ENCODE measurements at places on chromosomes 7 and 10.

GRCh38 chr7:149883452-149883861 lies 9.7 kb downstream of the ATP6V0E2 start:
- peak; percentile 41 for DNase-seq

- no peak for DNase-seq
Observed at GRCh38 chr7:148466120-148466519, 124.4 kb upstream of the C7orf33 start.

- DNase-seq, result no peak
Observed at GRCh38 chr7:83339907-83340306, 177.2 kb upstream of the PCLO start.

GRCh38 chr7:22316914-22317313 lies 40.0 kb downstream of the RAPGEF5 start:
- DNase-seq, result no peak

DNA sequence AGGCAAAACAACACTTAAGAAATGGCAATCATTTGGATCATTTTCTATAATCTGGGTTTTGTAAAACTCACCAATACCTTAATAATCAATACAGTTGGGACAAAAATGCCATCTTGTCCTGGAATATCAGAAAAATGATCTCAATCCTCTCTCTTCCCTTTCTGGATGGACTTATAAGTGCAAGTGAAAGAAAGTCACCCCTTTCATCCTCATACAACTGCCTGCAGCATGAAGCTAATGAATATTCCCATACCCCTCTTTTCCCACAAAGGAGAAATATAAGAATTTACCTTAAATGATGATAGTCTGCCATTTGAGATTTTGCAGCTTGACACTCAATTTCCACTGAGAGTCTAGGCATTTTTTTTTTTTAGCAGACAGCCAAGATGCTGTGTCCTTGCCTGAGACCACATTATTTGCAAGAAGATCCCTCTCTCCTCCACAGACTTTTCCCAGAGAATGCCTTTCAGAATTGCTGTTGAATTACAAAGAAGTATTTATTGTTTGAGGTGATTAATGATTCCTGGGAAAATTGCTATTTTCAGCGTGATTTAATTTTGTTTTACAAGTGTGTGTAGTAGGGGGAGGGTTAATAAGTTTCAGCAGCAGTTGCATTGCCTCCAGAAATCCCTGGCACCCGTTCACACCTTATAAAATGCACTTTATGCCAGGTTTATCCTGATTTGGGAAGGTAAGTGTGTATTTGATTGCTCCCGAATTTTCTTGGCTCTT lies 3.8 kb downstream of the HOXA4 start:
- DNase-seq, result no peak

DNA sequence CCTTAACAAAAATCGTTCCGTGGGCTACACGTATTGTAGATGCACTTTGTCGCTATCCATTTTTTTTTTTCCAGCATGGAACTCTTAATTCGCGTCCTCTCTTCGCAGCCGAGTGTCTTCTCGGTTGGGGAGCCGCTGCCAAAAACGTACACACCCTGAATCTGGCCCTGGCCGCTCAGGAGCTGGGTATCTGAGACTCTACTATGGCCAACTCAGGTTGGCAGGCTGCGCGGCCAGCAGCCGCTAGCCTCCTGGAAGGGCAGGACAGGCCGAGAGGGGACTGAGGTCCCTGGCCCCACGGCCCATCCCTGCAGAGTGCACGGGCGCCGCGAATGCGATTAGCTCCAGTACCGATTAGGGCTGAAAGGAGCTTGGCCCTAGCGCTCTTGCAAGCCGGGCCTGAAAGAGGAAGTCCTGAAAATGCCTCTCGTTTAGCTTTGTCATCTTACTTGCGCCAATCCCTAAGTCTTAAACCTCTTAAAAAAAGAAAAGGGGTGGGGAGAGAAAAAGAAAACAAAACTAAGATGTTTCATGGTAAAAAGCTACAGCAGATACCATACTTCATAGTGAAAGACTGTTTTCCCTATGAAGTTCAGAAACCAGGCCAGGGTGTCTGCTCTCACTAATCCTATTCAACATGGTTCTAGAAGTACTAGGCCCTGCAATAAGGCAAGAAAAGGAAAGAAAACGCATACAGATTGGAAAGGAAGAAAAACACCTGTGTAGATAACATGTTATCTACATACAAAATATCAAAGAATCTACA lies 113.2 kb upstream of the RHEB start:
- no peak for DNase-seq

DNA sequence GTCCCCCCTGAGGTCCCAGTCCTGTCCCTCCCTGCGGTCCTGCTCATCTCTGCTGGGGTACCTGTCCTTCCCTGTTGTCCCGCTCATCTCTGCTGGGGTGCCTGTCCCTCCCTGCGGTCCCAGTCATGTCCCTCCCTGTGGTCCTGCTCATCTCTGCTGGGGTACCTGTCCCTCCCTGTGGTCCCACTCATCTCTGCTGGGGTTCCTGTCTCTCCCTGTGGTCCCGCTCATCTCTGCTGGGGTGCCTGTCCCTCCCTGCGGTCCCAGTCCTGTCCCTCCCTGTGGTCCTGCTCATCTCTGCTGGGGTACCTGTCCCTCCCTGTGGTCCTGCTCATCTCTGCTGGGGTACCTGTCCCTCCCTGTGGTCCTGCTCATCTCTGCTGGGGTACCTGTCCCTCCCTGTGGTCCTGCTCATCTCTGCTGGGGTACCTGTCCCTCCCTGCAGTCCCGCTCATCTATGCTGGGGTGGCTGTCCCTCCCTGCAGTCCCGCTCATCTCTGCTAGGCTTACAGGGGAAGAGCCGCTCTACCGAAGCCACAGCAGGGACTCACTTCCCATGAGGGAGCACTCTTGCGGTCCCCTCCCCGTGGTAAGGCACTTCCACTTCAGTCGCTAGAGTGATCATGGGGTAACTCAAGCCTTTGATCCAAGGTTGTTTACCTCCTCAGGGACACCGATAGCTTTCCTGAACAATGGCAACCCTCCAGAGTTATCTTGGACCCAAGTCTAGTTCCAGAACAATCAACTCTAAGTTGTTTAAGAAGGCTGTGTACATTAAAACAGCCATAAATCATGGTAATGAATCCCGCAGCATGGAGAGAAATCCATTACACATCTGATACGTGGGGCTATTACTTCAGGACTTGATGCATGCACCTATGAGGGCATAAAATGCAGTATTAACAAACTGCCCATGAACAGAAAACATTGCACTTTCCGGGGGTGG lies 46.8 kb upstream of the MNX1 start:
- DNase-seq, result no peak

GRCh38 chr7:18552943-18553604 lies 57.5 kb downstream of the HDAC9 start:
- DNase-seq, result no peak

DNA sequence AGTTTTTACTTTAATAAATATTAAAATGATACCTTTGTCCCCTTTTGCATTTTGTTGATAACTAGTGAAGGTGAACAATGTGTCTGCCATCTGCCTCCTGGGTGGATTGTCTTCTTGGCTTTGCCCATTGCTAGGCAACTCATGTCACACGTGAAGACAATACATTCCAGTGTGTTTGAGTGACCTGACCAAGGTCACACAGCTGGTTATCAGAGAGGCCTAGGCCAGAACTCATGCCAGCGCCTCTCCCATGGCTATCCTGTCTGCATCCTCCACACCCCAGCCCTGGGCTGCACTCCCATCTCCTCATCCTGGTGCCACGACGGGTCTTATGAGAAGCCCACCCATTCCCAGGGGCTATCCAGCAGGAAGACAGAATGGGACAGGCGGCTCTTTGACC lies 108.7 kb downstream of the PLCE1 start:
- DNase-seq, result no peak

DNA sequence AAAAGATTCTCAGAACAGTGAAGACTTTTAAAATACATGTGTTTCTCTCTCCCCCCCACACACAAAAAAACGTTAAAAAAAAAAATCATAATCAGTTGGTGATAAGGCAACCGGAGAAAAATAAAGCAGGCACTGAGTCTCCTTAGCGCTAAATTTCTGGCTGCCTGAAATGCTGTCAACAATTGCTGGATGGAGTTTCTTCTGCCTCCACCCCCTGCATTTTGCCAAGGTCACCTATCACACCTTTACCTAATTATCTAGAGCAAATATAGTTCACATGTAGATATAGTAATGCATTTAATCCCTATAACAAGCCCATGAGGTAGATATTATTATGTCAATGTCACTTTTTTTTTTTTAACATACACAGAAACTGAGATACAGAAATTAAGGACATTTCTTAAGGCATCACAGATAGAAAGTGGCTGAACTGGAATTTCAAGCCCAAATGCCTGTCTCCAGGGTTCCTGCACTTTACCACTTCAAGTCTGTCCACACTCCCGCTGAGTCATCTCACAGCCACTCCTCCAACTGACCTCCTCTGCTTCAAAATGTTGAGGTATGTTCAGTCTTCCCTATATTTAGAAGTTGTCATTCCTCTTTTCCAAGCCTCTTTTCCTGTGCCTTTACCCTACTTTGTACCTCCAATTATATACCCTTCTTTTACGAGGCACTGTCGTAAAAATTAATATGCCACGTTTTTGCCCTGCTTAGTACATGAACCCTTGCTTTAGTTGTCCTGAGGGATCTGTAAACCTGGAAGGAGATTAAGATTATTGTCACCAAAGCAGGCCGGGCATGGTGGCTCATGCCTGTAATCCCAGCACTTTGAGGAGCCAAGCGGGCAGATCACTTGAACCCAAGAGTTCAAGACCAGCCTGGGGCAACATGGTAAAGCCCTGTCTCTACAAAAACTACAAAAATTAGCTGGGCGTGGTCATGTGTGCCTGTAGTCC lies 72.8 kb upstream of the MPP7 start:
- DNase-seq, result no peak

GRCh38 chr7:121442845-121443244 lies 46.7 kb upstream of the FAM3C start:
- DNase-seq, result no peak

- DNase-seq, result peak; percentile 15
Observed at GRCh38 chr7:152411389-152411788, 24.4 kb downstream of the KMT2C start.

GRCh38 chr10:97426776-97427570 lies 982 bp downstream of the PGAM1 start:
- no peak for DNase-seq
